ENCODE measurements at places on chromosomes 12 and 14.

DNA sequence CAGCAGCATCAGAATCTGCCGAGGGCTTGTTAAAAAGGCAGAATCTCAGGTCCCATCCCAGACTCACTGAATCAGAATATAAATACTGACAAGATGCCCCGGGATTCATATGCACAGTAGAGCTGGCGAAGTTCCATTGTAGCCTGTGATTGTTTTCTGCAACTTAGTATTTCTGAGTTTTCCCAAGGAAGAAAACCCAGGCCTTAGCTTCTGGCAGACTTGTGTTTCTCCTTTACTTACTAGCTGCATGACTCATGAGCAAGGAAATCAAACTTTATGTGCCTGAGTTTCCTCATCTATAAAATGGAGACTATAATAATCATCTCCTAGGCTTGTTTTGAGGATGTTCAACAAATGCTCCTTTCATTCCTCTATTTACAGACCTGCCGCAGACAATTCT is 278.5 kb upstream of the PLEKHG7 start:
- DNase-seq: no peak

DNA sequence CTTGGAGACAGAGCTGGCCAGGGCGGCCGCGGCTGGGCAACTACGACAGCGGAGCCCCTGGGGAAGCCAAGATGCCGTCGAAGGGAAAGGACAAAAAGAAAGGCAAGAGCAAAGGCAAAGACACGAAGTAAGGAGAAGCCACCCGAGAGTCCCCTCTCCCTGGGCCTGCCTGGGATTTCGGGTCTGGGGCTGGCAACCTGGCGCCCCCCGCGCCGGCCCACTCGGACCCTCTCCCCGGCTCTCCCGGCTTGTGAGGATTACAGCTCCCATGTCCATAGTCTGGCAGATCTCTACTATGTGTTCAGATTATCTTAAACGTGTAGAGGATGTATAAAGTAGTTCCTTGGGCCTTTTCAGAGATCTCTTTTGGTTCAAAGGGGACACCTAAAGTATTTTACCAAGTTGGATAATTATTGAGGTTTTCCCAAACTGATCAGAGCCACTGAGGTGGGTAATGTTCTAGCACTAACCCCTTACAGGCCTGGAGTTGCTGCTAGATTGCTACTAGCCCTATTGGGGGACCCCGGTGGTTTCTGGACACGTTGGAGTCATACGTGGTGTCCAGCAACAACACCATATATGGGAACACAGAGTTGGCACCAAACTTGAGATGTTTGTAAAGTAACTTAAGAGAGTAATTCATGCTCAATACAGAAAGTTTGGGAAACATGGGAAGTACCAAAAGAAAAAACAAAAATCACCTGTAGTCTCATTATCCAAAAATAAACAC is 424 bp downstream of the BBOF1 start:
- no peak for DNase-seq

- no peak for DNase-seq
Observed at GRCh38 chr12:91043408-91043807, 14.4 kb downstream of the KERA start.

DNA sequence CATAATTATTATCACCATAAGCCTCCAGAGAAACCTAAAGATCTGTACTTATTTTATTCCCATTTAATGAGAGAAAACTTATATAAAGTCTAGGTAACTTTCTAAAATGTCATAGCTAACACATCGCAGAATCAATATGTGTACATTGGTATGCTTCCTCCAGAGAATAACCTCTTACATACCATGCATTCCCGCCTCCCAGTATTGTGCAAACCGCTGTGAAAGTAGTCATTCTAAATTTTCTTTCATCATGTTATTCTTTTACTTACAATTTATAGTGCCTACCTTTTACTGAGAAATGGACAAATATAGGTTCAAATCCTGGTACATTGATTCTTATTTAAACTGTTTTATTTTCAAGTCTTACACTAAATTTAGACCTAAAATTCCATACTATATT is 463.4 kb downstream of the LRFN5 start:
- DNase-seq: no peak
